CD4-positive, alpha-beta T cell treated with Interferon alpha-2 for 1 hour (primary cell): ENCODE measurements at places on chromosomes 12 and 14.

GRCh38 chr12:123280971-123281370 lies 9.3 kb upstream of the CDK2AP1 start:
- DNase-seq: no peak

DNA sequence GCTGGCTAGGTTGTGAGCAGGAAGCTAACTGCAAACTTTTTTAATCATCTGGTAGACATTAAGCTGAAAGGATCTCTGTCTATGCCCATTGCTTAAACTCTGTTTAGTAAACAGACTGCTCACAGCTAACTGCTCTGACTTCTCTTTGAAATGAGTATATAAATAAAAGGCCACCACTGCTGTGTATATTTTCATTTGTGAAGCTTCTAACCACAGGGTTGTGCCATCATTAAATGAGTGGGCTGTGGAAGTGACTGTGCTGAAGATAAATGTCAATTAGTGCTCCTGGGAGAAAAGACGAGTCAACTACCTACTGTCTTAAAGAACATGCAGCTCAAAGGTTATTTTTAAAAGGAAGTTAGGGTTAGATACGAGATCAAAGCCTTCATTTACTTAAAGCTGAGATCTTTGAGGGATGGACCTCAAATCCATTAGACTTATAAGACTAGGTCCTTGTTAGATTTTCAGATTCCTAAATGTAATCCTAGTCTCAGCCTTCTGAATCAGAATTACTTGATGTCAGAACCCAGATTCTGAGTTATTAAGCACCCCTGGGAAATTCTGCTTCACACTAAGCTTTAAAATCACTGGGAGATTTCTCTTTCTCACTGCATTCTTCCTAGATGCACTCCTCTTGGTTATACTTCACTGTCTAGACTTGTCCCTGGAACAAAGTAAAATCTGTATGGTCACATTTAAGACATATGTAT lies 213.1 kb upstream of the FLRT2 start:
- no peak for DNase-seq

- DNase-seq: no peak
These were observed 172.7 kb upstream of the CNOT2 start for GRCh38 chr12:70070494-70071007.

- no peak for DNase-seq
These were observed 1.6 kb downstream of the ARHGEF25 start for GRCh38 chr12:57612711-57613426.

DNA sequence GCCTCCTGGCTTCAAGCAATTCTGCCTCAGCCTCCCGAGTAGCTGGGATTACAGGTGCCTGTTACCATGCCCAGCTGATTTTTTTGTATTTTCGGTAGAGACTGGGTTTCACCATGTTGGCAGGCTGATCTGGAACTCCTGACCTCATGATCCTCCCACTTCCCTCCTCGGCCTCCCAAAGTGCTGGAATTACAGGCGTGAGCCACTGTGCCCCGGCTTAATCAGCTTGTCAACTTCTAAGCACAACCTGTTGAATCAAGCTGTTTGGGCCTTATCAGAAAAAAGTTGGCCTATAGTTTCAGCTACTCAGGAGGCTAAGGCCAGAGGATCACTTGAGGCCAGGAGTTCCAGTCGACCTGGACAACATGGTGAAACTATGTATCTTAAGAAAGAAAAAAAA lies 7.9 kb downstream of the MARK3 start:
- no peak for DNase-seq

- peak; percentile 31 for DNase-seq
These were observed 31.1 kb downstream of the PITPNM2 start for GRCh38 chr12:123119808-123120207.

- no peak for DNase-seq
These were observed 2.4 kb downstream of the RILPL1 start for GRCh38 chr12:123531091-123531490.

DNA sequence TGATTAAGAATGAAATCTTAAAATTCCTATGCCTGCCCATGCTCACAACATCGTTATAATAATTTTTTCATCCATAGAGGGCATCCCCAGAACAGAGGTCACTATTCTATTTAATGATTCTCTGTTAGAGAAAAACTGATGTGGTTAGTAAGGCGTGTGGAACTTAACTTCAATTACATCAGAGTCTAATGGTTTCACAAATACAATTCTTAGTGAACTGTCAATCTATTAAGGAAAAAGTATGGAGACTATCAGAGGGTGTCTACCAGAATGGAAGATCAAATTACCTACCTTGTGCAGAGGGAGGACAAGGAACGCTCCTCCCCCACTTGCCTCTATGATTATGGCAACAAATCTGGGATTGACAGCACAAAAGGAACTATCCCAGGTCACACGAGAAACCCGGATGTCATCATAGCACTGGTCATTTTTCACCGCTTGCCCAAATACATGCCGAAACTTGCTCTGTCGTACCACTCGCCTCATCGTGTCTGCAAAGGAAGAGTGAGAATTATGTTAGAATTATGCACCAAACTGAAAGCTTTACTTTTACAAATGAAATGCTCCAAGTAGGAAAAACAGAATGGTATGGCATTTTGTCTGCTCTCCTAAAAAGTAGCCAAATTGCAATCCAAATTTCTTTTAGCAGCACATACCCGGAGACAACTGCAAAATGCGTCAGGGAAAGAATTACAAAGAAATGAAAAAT lies 30.3 kb downstream of the CORO1C start:
- no peak for DNase-seq

DNA sequence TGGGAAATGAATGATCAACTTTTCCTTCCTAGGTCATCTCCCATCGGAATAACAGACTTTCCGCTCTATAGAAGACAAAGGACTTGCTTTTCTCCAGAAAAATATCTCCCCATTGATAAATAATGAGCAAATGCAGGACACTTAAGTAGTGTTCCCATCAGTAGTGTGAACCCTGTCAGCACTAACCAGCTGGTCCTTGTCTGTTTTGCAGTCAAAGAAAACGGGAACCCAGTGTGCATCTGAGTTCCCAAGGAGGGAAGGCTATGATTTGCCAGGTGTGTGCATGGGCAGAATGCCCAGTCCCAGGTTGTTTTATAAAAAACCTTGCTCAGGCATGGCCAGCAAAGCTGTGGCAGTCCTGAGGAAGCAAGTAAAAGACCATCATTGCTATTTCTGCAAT lies 256.5 kb upstream of the HMGA2 start:
- DNase-seq: no peak

DNA sequence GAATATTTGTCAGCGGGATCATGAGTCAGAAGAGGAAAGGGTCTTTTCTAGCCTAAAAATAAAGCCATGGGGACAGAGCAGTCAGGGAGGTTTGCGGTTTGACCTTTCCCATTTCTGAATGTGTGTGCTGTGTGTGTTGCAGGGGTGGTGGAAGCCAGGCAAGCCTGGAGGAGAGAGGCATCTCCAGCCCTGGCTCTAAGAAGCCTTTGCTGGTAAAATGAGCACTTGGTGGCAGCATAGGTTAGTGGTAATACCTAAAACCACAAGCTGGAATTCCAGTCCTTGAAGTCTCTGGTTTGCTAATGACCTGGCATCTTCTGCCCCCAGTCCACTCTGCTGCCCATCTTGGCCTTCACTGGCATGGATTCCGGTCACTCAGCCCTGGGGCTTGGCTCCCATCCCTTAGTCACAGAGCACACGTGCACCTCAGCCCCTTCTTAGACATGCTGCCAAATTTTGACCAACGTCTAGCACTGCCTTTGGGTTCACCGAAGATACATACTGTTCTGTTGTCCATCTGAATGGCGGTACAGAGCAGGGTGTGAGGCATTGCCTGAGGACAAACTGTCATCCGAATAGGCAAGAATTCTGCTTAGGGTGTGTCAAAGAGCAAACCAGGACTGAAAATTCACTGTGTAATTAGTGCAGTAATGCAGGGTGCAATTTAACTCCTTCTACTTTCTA lies 52.7 kb downstream of the KCNA5 start:
- no peak for DNase-seq

DNA sequence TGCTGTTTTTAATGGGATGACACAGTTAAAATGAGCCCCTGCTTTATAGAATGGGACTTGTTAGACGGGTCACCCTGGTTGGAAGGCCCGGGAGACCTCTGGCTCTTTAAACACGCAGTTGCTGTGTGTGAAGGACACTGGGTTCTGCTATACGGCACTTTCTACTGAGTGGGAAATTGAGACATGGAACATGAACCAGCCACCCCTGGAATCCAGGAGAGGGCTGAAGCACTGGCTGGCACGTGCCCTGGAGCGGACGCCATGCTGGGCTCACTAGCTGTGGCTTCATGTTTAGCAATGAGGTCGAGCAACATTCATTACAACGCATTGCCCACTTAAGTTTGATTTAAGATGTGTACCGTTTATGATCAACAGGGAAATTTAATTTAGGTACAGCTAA lies 23.9 kb downstream of the CACNA1C start:
- DNase-seq: no peak

DNA sequence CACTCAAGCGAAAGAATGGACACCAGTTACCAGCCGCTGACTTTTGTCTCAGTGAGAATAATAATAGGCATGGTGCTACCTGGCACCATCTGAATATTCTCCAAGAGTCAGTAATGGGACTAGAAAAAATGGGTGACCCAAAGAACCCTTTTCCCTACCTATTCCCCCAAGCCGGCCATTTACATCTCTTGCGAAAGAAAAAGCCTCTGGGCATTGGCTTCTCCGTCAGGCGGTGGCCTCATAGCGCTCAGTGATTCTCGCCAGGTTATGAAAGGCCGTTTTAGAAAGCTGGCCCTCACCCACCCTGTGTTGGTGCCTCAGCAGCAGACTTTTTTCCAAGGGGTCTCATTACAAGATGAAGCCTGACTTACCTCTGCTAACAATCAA lies 523 bp upstream of the SLC6A15 start:
- DNase-seq: no peak

GRCh38 chr14:74568380-74568649 lies 43.7 kb downstream of the LTBP2 start:
- no peak for DNase-seq

GRCh38 chr14:56555921-56556570 lies 23.6 kb upstream of the TMEM260 start:
- DNase-seq: no peak

DNA sequence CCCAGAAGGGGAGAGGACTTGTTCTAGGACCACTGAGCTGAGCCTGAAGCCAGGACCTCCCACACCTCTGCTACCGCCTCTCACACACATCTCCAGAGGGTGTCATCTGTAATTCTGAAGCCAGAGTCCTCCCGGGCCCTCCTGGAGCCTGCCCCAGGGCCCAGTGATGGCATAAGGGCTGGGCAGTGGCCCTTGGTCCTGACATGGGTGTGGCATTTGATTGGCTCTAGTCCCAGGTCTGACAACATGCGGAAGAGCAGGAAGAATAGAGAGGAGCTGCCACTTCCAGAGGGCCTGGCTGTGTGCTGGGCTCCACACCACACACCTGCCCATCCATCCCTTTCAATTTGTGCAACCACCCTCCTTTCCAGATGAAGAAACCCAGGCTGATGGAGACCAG lies 144.3 kb upstream of the GSC start:
- no peak for DNase-seq

- DNase-seq: no peak
These were observed 25.5 kb upstream of the NAA30 start for GRCh38 chr14:57364659-57365450.
